Mammary epithelial cell (primary cell): ENCODE measurements at places on chromosomes 4 and X. TPM values are rescaled to one million over a fixed set of nuclear protein-coding genes. Genes with fewer than 3 reads are reported as not detected.

DNA sequence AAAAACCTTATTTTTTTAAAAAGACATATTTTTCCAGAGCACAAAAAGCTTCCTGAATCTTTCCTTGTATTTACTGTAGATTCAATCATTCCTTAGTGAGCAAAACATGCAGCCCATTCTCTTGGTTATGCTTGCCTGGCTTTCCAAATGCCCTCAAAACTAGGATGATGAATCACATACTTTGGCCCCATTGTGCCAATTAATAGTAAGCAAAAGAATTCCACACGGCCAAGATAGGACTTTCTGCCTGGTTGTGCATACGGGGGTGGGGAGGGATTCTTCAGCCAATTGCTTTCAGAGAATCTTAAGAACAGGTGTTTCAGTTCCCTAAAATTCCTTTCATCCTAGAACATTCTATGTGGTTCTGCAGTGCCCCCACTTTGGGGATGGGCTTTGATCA lies 7.0 kb downstream of the RAI2 start:
- DNase-seq, result no peak

- DNase-seq, result no peak
These were observed 12.1 kb upstream of the ARSF start for GRCh38 chrX:3029129-3029528.

GRCh38 chrX:13007519-13008188 lies 32.7 kb downstream of the TMSB4X start:
- DNase-seq, result peak; percentile 84

The ADH1A gene
- not detected for polyA plus RNA-seq

The ARHGAP36 gene
- not detected for polyA plus RNA-seq

DNA sequence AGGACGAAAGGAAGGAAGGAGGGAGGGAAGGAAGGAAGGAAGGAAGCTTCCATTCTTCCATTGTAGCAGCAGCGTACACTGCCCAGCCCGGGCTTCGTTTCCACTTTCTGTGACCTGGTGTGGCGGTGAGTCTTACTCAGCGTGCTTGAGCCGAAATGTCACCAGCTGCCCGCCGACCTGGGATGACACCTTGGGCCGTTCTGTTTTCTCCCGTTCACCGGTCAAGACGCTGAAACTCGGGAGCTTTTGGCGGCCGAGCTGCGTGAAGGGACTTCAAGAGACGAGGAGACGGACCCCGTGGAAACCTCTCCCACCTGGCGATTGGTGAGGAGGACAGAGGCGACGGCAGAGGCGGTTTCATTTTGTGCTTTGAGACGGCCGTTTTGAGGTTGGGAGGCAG lies 47.1 kb upstream of the PPP2R3B start:
- no peak for DNase-seq

GRCh38 chr4:37338972-37339371 lies 94.4 kb downstream of the NWD2 start:
- no peak for DNase-seq
